ENCODE measurements at places on chromosomes 7 and 10. TPM values are rescaled to one million over a fixed set of nuclear protein-coding genes. Genes with fewer than 3 reads are reported as not detected.

The MYH16 gene
- polyA plus RNA-seq: not detected

The LIPK gene
- polyA plus RNA-seq: not detected

The WASL gene
- polyA plus RNA-seq: 2.3 TPM

The ZDHHC4 gene
- polyA plus RNA-seq: 65.9 TPM

The CHCHD3 gene
- polyA plus RNA-seq: 49.7 TPM

The ZKSCAN5 gene
- polyA plus RNA-seq: 4.1 TPM

The TAC1 gene
- polyA plus RNA-seq: not detected

The ANKRD7 gene
- not detected for polyA plus RNA-seq

The CLRN3 gene
- not detected for polyA plus RNA-seq

The PLXNA4 gene
- polyA plus RNA-seq: 0.24 TPM

The ARPC1B gene
- polyA plus RNA-seq: 575 TPM

The MOSPD3 gene
- polyA plus RNA-seq: 20.6 TPM

The RASA4B gene
- 11.3 TPM for polyA plus RNA-seq

The TLX1 gene
- not detected for polyA plus RNA-seq

All from naive thymus-derived CD4-positive, alpha-beta T cell (primary cell).